ENCODE measurements at places on chromosomes 6 and 20. TPM values are rescaled to one million over a fixed set of nuclear protein-coding genes. Genes with fewer than 3 reads are reported as not detected.
A peak's percentile ranks its signal among the peaks of the same experiment; 100 is the strongest.

Gene BACH2
- total RNA-seq, result 3.2 TPM

Gene CCDC170
- not detected for total RNA-seq

Gene ZKSCAN3
- 5.1 TPM for total RNA-seq

Gene QKI
- not detected for total RNA-seq

Gene DPPA5
- not detected for total RNA-seq

Gene ATF6B
- 51.3 TPM for total RNA-seq

Gene ROMO1
- total RNA-seq, result 242 TPM

Gene PMEPA1
- 1.6 TPM for total RNA-seq

Gene SSTR4
- not detected for total RNA-seq

Gene NMBR
- total RNA-seq, result not detected

GRCh38 chr20:51715163-51715855 lies 52.9 kb downstream of the ATP9A start:
- no peaks in the 10 kb centered on the region for H3K36me3 ChIP-seq
- H3K4me1 ChIP-seq, result no peaks in the 10 kb centered on the region
- H3K27ac ChIP-seq, result no peak overlapping the region
- H3K4me3 ChIP-seq, result no peak overlapping the region
- H3K27me3 ChIP-seq, result no peaks in the 10 kb centered on the region
- DNase-seq, result no peak

- no peak overlapping the region for H3K27ac ChIP-seq
- no peaks in the 10 kb centered on the region for H3K27me3 ChIP-seq
- no peak overlapping the region for H3K4me3 ChIP-seq
- no peaks in the 10 kb centered on the region for H3K36me3 ChIP-seq
- no peaks in the 10 kb centered on the region for H3K4me1 ChIP-seq
These were observed 318.0 kb downstream of the BMP2 start for GRCh38 chr20:7085467-7085866.

- no peak overlapping the region for H3K4me3 ChIP-seq
- H3K36me3 ChIP-seq, result peaks cover 54% of the 10 kb centered on the region
- peak; percentile 57 for DNase-seq
These were observed 21.6 kb downstream of the LY86 start for GRCh38 chr6:6610031-6610591.

- no peak overlapping the region for H3K4me3 ChIP-seq
- H3K36me3 ChIP-seq, result no peaks in the 10 kb centered on the region
- no peaks in the 10 kb centered on the region for H3K27me3 ChIP-seq
- DNase-seq, result no peak
- H3K27ac ChIP-seq, result no peak overlapping the region
- H3K4me1 ChIP-seq, result no peaks in the 10 kb centered on the region
These were observed 24.2 kb downstream of the ISM1 start for GRCh38 chr20:13245250-13245723.

DNA sequence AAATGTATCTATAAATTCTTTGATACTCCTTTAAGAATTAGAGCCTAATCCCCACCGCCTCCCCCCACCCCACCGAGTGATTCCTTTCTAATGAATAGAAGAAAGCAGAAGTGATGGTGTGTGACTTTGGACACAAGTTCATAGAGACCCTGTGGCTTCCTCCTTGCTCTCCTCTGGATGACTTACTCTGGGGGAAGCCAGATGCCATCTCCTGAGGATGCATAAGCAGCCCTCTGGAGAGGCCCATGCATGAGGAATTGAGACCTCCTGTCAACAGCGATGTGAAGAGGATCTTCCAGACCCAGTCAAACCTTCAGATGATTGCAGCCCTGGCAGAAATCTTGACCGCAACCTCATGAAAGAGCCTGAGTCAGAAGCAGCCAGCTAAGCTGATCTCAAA lies 21.1 kb downstream of the AHCY start:
- H3K4me3 ChIP-seq, result no peak overlapping the region
- DNase-seq, result no peak
- no peak overlapping the region for H3K27ac ChIP-seq
- H3K36me3 ChIP-seq, result peaks cover 49% of the 10 kb centered on the region

- H3K27ac ChIP-seq, result no peak overlapping the region
- no peaks in the 10 kb centered on the region for H3K27me3 ChIP-seq
- H3K4me3 ChIP-seq, result no peak overlapping the region
- DNase-seq, result no peak
These were observed 55.9 kb downstream of the RNF217 start for GRCh38 chr6:125018136-125018535.

GRCh38 chr6:9606435-9607134 lies 808.3 kb downstream of the TFAP2A start:
- H3K27me3 ChIP-seq, result no peaks in the 10 kb centered on the region
- H3K36me3 ChIP-seq, result no peaks in the 10 kb centered on the region
- no peaks in the 10 kb centered on the region for H3K4me1 ChIP-seq
- no peak overlapping the region for H3K4me3 ChIP-seq
- DNase-seq, result no peak
- no peak overlapping the region for H3K27ac ChIP-seq

- H3K27me3 ChIP-seq, result no peaks in the 10 kb centered on the region
- DNase-seq, result no peak
- H3K27ac ChIP-seq, result no peak overlapping the region
- no peaks in the 10 kb centered on the region for H3K4me1 ChIP-seq
- no peaks in the 10 kb centered on the region for H3K36me3 ChIP-seq
These were observed 16.4 kb upstream of the MLN start for GRCh38 chr6:33820243-33820642.

- H3K4me1 ChIP-seq, result no peaks in the 10 kb centered on the region
- no peak overlapping the region for H3K27ac ChIP-seq
- no peaks in the 10 kb centered on the region for H3K36me3 ChIP-seq
- no peaks in the 10 kb centered on the region for H3K27me3 ChIP-seq
These were observed 2.5 kb upstream of the FOXQ1 start for GRCh38 chr6:1309366-1309765.

- H3K27ac ChIP-seq, result no peak overlapping the region
- DNase-seq, result no peak
- H3K4me1 ChIP-seq, result no peaks in the 10 kb centered on the region
- no peak overlapping the region for H3K4me3 ChIP-seq
- H3K27me3 ChIP-seq, result no peaks in the 10 kb centered on the region
These were observed 100.7 kb downstream of the CDH26 start for GRCh38 chr20:60058879-60059278.

- H3K4me3 ChIP-seq, result no peak overlapping the region
- DNase-seq, result no peak
- peaks cover 5% of the 10 kb centered on the region for H3K4me1 ChIP-seq
- H3K27me3 ChIP-seq, result no peaks in the 10 kb centered on the region
These were observed 77.7 kb upstream of the CLDN20 start for GRCh38 chr6:155186052-155186658.

DNA sequence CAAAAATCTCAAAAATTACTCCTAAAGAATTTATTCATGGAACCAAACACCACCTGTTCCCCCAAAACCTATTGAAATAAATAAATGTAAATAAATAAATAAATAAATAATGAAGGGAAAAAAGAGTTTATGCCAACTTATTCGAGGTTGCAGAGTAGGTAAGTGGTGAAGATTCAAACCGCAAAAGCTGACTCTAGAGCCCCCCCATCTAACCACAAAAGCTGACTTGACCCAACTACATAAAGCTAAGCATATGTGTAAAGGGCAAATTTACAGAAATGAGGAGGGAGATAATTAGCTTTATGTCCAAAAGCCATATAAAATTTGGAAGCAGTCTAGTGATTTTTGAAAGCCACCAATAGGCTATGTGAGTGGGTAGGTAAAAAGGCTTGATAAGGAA lies 486.9 kb downstream of the PKHD1 start:
- no peak overlapping the region for H3K4me3 ChIP-seq
- no peak overlapping the region for H3K27ac ChIP-seq
- H3K36me3 ChIP-seq, result no peaks in the 10 kb centered on the region
- no peaks in the 10 kb centered on the region for H3K27me3 ChIP-seq

DNA sequence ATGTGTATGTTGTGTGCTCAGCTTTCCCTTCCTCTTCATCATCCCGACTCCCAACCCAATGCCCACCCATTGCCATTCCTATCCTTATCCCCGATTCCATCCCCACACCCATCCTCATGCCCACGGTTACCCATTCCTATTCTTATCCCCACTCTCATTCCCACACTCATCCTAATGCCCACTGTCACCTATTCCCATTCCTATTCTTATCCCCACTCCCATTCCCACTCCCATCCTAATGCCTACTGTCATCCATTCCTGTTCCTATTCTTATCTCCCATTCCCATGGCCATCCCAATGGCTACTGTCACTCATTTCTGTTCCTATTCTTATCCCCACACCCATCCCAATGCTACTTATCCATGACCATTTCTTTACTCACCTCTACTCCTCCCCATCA lies 254.1 kb downstream of the DHX35 start:
- DNase-seq, result no peak
- no peaks in the 10 kb centered on the region for H3K36me3 ChIP-seq
- no peaks in the 10 kb centered on the region for H3K4me1 ChIP-seq
- no peak overlapping the region for H3K4me3 ChIP-seq
- no peaks in the 10 kb centered on the region for H3K27me3 ChIP-seq

DNA sequence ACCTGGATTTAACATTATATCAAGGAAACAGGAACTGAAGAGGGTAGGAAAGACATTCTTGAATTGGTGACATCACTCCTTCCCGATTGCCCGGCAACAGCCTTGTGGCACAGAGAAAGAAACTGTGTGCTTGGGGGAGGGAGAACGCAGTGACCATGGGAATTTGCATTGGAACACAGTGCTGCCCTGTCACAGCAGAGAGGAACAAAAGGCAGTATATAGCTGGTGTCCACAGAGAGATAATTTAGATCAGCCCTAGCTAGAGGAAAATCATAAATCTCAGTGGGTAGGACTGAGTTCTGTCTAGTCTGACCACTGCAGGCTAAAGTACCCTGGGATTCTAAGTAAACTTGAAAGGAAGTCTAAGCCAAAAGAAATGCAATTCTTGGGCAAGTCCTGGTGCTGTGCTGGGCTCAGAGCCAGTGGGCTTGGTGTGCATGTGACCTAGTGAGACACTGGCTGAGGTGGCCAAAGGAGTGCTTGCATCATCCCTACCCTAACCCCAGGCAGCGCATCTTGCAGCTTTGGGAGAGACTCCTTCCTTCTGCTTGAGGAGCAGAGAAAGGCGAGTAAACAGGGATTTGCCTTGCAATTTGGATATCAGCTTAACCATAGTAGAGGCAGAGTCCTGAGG lies 697.6 kb downstream of the HACE1 start:
- no peak overlapping the region for H3K27ac ChIP-seq
- DNase-seq, result no peak
- H3K4me3 ChIP-seq, result no peak overlapping the region
- no peaks in the 10 kb centered on the region for H3K27me3 ChIP-seq
- no peaks in the 10 kb centered on the region for H3K36me3 ChIP-seq
- H3K4me1 ChIP-seq, result no peaks in the 10 kb centered on the region

DNA sequence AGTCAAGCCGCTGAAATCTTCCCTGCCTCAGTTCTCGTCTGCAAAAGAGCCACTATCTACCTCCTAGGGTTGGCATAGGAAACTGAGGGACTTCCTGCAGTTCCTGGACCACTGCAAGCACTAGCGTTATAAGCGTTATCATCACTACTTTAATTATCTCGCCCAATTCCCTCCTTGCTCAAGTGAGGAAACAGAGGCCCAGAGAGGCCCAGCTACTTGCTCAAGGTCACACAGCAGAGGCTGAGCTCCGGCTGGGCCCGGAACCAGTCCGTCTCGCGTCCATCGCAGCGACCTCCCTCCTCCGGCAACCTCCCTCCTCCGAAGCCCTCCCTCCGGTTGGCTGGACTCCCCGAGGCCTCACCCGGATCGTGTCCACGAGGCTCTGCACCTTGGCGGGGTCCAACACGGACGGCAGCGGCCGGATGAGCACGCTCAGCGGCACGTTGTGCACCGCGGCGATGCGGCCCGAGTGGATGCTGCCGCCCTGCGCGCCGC lies 338 bp downstream of the SRXN1 start:
- H3K27ac ChIP-seq, result no peak overlapping the region
- no peaks in the 10 kb centered on the region for H3K27me3 ChIP-seq
- DNase-seq, result no peak
- H3K4me3 ChIP-seq, result peak overlapping the region; percentile 61

- H3K27me3 ChIP-seq, result no peaks in the 10 kb centered on the region
- H3K36me3 ChIP-seq, result peaks cover 70% of the 10 kb centered on the region
- DNase-seq, result no peak
- H3K4me3 ChIP-seq, result no peak overlapping the region
- H3K4me1 ChIP-seq, result no peaks in the 10 kb centered on the region
These were observed 15.0 kb downstream of the PPP1R10 start for GRCh38 chr6:30601815-30602641.

- H3K27me3 ChIP-seq, result no peaks in the 10 kb centered on the region
- H3K4me3 ChIP-seq, result no peak overlapping the region
- H3K36me3 ChIP-seq, result no peaks in the 10 kb centered on the region
- H3K27ac ChIP-seq, result no peak overlapping the region
- no peak for DNase-seq
- no peaks in the 10 kb centered on the region for H3K4me1 ChIP-seq
These were observed 7.7 kb upstream of the AHI1 start for GRCh38 chr6:135505222-135505621.

DNA sequence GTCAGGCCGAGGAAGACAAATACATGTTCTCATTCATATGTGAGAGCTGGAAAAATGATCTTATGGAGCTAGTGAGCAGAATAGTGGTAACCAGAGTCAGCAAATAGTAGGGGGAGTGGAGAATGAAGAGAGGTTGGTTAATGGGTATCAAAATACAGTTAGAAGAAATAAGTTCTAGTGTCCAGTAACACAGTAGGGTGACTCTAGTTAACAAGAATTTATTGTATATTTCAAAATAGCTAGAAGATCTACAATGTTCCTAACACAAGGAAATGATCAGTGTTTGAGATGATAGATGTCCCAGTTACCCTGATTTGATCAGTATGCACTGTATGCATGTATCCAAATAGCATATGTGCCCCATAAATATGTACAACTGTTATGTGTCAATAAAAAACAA lies 128.4 kb downstream of the BCKDHB start:
- H3K4me1 ChIP-seq, result no peaks in the 10 kb centered on the region
- no peak overlapping the region for H3K27ac ChIP-seq
- no peaks in the 10 kb centered on the region for H3K27me3 ChIP-seq
- no peak for DNase-seq

DNA sequence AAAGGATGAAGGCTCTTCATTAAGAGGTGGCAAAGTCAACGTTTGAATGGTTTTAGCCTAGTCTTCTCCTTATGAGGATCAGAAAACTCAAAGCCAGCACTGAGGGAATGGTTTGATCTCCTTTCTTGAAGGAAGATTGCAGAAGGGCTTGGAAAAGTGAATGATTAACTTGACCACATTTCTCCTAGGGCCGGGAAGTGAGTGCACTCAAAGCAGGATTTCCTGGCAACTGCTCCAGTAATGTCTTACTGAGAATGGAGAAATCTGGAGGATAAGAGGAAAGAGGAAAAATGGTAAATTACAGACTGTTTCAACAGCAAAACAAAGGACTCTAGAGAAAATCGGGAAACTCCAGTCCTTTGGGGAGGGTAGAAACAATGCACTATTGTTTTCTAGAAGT lies 189.0 kb upstream of the FOXA2 start:
- H3K27me3 ChIP-seq, result 0 out of 2 replicates have a peak, but pooled peaks cover 4% of the 10 kb centered on the region
- H3K36me3 ChIP-seq, result no peaks in the 10 kb centered on the region
- no peak for DNase-seq
- H3K4me3 ChIP-seq, result no peak overlapping the region

GRCh38 chr6:4567141-4567540 lies 209.1 kb upstream of the CDYL start:
- no peaks in the 10 kb centered on the region for H3K36me3 ChIP-seq
- H3K27me3 ChIP-seq, result no peaks in the 10 kb centered on the region
- no peaks in the 10 kb centered on the region for H3K4me1 ChIP-seq
- H3K27ac ChIP-seq, result no peak overlapping the region
- no peak for DNase-seq
- H3K4me3 ChIP-seq, result no peak overlapping the region

- no peak overlapping the region for H3K4me3 ChIP-seq
- no peak overlapping the region for H3K27ac ChIP-seq
- DNase-seq, result peak; percentile 77
- H3K27me3 ChIP-seq, result no peaks in the 10 kb centered on the region
- no peaks in the 10 kb centered on the region for H3K4me1 ChIP-seq
These were observed 39.5 kb downstream of the UNC5CL start for GRCh38 chr6:40999569-40999968.

Measured in Karpas-422 (cell line).